NCI-H460 (cell line): ENCODE measurements at places on chromosomes 2 and 18. TPM values are rescaled to one million over a fixed set of nuclear protein-coding genes. Genes with fewer than 3 reads are reported as not detected.
A peak's percentile ranks its signal among the peaks of the same experiment; 100 is the strongest.

Gene ZNF521
- not detected in 2 replicates for total RNA-seq

Gene IFIH1
- 5.1 and 6.6 TPM in 2 replicates for total RNA-seq

Gene LIPG
- total RNA-seq: 1.2 and 1.9 TPM in 2 replicates

Gene TNFRSF11A
- 0.55 and 0.87 TPM in 2 replicates for total RNA-seq

DNA sequence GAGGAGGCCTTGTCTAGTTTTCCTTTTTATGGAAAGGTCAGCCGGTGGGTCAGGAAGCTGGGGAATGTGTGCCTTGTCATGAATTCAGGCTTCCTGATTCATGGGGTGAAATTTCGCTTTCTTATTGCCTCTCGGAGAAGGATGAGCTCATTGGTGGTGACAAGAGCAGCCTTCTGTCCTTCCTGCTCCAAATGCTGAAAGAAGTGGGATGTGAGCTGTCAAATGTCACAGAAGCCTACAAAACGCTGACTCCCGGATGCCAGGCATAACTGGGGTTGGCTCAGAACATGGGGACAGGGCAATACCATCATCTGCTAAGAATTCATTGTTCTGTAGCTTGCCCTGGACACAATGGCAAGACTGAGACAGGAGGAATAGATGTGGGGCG lies 55.8 kb upstream of the FAM136A start:
- no peak for DNase-seq

GRCh38 chr2:200418399-200418798 lies 91.5 kb downstream of the KCTD18 start:
- no peak for DNase-seq

- DNase-seq: no peak
Observed at GRCh38 chr2:75798569-75798968, 87.9 kb upstream of the GCFC2 start.

- no peak for DNase-seq
Observed at GRCh38 chr2:135701442-135701841, 40.2 kb upstream of the UBXN4 start.

DNA sequence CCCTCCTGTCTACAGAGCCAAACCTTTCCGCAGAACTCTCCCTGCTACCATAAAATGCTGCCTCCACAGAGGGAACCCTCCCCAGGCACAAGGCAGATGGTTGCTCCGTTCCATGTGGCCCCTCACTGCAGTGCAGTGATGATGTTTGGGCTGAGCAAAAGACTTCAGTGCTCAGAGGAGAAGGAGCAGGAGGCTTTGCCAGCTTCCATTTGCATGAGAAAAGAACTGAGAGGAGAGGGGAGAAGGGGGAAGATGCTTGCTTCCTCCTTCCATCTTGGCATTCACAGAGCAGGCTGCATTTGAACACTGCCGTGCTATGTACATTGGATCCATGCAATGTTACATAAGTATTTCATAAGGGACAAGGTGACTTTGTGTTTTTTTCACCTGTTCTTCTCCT lies 46.6 kb upstream of the TMEM200C start:
- DNase-seq: no peak

- no peak for DNase-seq
Observed at GRCh38 chr2:9714630-9715214, 83.9 kb upstream of the YWHAQ start.

DNA sequence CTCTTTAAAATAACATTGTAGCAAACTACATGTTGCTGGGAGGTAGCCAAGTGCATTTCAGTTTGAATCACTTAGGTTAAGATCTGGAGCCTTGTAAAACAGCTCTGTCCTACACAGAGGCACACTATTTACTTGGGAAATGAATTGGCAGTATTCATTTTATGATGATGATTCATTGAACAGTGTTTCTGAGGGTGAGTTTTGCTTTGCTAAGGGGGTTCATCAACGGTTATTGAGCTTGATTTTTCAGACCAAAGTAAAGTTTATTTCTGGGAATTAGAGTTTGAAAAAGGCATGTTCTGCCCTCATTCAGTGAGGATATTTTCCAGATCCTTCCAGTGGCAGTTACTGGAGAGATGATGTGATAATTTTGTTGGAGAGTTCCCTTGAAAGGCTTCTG lies 55.6 kb downstream of the CCDC85A start:
- no peak for DNase-seq

GRCh38 chr2:16525265-16525887 lies 140.3 kb downstream of the CYRIA start:
- peak; percentile 12 for DNase-seq

- DNase-seq: no peak
Observed at GRCh38 chr2:67309281-67309680, 87.9 kb upstream of the ETAA1 start.

GRCh38 chr2:174610243-174610995 lies 12.8 kb upstream of the WIPF1 start:
- DNase-seq: no peak

DNA sequence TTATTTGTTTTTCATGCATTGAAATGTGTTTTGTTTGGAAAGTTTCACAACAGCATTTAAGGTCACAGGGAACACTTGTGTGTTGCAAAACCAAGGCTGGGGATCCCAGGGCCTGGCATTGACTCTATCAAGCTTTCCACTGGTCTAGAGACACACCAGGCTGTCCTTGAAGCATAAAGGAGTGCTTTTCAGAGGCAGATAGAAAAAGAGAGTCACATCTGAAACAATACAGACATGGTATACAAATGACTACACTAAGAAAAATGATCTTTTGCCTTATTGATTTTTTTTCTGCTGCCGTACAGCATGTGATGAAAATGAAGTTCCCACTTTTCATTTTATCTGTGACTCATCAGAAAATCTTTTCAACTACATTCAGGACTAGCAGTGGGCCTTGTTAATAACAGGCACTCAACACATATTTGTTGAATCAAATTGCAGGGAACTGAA lies 61.9 kb upstream of the ZCCHC2 start:
- no peak for DNase-seq

DNA sequence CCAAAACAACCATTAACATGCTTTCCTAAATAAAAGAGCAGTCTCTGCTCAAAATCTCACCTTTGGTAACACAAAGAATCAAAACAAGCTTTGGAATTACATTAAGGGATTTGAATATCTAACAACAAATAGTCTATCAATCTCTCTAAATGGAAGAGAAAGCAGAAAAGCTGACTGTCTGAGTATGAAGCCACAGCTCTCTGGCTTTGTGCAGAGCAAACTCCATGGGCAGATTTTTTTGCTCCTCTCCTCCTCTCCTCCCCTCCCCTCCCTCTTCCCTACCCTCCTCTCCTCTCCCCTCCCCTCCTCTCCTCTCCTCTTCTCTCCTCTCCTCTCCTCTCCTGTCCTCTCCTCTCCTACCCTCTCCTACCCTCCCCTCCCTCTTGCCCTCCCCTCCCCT lies 329.5 kb upstream of the ETAA1 start:
- no peak for DNase-seq

- no peak for DNase-seq
Observed at GRCh38 chr18:27461957-27462356, 276.8 kb upstream of the CHST9 start.

DNA sequence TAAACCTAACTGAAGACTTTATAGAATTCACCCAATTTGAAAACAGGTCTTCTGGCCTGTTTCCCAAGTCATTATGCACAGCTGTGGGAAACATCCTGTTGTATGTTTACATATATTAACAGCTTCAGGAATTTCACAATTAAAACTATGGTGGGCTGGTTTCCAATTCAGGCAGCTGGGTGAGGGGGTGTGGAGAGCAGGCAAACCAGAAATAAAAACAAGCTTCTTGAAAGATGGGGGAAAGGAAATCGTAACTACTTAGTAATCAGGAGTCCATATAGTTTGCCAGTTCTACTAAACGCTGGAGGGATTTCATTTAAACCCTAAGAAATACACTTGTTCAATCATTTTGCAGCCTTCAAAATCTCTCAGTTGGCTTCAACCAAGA lies 22.8 kb downstream of the ATP8B1 start:
- DNase-seq: no peak

DNA sequence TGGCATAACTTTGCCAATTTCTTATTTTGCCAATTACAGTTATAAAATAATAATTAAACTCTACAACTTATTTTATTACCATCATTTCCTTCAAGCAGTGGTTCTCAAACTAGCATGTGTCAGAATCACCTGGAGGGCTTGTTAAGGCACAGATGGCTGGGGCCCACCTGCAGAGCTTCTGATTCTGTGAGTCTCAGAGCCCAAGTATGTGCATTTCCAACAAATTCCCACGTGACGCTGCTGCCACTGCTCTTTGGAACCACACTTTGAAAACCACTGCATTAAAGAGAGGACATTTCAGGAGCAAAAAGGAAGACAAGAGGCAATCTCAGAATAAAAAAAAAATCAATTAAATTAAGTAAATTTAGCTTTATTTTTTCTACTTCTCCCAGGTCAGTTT lies 94.0 kb upstream of the HNRNPA3 start:
- no peak for DNase-seq

DNA sequence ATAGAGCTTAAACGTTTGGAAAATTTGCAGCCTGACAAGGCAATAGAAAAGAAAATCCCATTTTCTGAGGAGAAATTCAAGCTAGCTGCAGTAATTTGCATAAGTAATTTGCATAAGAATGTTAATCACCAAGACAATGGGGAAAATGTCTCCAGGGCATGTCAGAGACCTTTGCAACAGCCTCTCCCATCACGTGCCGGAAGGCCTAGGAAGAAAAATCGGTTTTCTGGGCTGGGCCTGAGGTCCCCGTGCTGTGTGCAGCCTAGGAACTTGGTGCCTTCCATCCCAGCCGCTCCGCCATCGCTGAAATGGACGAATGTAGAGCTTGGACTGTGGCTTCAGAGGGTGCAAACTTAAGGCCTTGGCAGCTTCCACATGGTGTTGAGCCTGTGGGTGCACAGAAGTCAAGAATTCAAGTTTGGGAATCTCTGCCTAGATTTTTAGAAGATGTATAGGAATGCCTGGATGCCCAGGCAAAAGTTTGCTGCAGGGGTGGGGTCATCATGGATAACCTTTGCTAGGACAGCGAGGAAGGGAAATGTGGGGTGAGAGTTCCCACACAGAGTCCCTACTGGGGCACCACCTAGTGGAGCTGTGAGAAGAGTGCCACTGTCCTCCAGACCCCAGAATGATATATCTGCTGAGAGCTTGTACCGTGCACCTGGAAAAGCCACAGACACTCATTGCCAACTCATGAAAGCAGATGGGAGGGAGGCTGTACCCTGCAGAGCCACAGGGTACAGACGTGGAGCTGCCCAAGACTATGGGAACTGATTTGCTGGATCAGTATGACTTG lies 164.6 kb downstream of the GULP1 start:
- no peak for DNase-seq
